SJSA1 (cell line): ENCODE measurements at places on chromosomes 4 and X. TPM values are rescaled to one million over a fixed set of nuclear protein-coding genes. Genes with fewer than 3 reads are reported as not detected.

DNA sequence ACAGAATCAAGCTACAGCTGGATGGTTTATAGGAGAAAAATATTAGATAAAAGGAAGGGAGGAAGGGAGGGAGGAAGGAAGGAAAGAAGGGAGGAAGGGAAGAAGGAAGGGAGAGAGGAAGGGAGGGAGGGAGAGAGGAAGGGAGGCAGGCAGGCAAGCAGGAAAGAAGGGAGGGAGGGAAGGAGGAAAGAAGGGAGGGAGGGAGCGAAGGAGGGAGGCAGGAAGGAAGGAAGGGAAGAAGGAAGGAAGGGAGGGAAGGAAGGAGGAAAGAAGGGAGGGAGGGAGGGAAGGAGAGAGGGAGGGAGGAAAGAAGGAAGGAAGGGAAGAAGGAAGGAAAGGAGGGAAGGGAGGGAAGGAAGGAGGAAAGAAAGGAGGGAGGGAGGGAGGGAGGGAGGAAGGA, 77.9 kb upstream of the C1QTNF7 start:
- no peak for DNase-seq

- no peak for DNase-seq
Measured at GRCh38 chr4:102791318-102791835, 30.6 kb upstream of the MANBA start.

- no peak for DNase-seq
Measured at GRCh38 chr4:85909851-85910250, 434.9 kb downstream of the ARHGAP24 start.

DNA sequence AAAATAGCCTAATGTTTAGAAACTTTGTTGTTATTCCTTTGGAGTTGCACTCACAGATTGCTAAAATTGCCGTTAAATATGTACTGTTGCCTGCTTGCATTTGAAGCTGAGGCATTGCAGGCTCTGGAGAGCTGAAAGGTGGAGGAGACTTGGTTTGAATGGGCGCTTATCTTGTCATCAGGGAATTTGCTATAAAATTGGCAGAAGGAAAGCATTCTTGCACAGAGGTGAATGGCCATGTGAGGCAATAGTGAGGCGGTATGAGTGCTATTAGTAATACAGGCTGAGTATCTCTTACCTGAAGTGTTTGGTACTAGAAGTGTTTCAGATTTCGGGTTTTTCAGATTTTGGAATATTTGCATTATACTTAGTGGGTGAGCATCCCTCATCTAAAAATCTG, 41.3 kb downstream of the TRAPPC11 start:
- DNase-seq: no peak

- no peak for DNase-seq
Measured at GRCh38 chr4:122305853-122306252, 73.0 kb upstream of the ADAD1 start.

GRCh38 chr4:15893962-15894361, 44.6 kb downstream of the FGFBP1 start:
- DNase-seq: peak; percentile 70

Gene SLC9B1
- 1.5 TPM in 1 of 2 replicates, not detected in the other for total RNA-seq

DNA sequence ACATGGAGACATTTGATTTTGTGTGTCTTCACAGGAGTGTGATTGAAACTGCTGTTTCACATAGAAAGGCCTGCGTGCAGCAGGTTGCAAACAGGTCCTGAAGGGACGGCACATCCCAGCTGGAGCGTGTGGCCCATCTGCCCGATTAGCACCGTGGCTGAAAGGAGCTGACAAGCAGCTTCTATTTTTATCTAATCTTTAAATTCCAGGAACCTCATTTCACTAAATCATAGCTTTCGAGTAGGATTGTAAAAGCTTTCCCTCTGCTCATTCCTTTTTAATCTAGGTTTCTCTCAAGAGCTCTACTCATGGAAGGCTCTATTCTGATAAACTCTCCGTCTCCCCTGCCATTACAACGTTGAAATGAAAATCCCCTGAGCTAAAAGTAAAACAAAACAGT, 106.8 kb downstream of the FSTL5 start:
- no peak for DNase-seq

GRCh38 chrX:97842468-97843199, 958.9 kb downstream of the RPA4 start:
- DNase-seq: no peak

Gene NHSL2
- total RNA-seq: 0.19 and 0.29 TPM in 2 replicates
